Endothelial cell (in vitro differentiated cells): ENCODE measurements at places on chromosomes 6 and 20.

DNA sequence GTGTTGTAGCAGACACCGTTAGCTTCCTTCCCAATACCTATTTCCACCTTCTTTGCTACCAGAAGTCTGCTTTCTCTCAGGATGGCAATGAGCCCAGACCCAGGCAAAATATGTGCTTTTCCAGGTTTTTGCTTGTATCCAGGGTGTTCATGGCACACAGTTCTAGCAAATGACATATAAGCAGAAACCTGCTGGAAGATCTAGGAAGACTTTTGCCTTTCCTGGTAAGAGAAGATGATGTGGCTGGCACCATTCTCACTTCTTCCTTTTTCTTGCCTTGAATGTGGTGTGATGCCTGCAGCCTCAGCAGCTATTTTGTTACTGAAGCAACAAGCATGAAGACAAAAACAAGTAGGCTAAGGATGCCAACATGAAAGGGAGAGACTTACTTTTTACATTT lies 19.2 kb upstream of the TBC1D22B start:
- no peak for DNase-seq

GRCh38 chr20:22568872-22569344 lies 15.5 kb downstream of the FOXA2 start:
- DNase-seq: peak; percentile 19

- DNase-seq: peak; percentile 78
Observed at GRCh38 chr6:31399589-31400466, 3.6 kb upstream of the MICA start.

- no peak for DNase-seq
Observed at GRCh38 chr6:3739311-3739897, 12.1 kb downstream of the PXDC1 start.

DNA sequence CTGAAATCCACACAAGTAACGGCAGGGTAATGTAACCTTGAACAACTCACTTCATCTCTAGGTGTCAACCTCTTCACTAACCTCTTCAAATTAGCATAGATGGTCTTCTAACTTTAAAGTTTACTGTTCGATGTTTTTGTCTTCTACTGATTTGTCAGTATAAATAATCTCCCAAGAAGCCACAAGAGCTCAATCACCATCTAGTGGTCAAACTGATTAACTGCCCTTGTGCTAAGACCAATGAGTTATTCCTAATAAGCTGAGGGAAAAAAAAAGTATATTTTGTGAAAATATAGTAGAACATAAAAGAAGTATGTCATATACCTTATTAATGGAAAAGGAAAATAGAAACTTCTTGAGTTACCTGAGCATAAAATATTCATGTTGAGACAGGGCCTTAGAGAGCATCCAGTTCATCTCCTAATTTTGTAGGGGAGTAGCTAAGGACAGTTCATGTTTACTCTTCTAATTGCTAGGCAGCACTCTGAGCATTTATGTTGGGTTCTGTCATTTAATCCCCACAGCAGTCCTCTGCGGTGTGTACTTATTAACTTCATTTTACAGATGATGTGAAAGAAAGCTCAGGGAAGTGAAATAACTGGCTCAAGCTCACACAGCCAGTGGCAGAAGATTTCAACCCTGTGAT lies 317.1 kb downstream of the ESR1 start:
- no peak for DNase-seq

DNA sequence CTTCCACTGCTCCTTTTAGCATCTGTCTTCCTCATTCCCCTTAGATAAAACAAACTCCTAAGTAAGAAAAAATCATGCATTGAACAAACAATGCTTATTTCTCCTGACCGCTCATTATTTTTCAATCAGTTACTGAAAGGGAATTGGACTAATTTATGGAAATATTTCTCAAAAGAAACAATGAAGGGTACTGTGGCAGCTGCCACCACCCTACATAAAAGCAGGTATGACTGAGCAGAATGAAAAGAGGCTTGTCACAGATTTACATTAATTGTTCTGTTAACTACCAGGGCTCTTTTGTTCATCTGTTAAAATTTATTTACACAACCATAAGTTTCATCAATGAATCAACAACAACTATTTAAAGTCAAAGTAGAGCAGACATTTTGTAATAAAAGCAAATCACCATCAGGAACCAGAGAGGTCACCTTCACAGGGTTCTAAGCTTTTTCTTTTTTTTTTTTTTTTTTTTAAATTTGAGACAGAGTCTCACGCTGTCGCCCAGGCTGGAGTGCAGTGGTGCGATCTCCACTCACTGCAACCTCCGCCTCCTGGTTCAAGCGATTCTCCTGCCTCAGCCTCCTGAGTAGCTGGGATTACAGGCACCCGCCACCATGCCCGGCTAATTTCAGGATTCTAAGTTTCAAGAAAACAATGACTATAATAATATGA lies 204.0 kb downstream of the PTPRK start:
- DNase-seq: no peak

DNA sequence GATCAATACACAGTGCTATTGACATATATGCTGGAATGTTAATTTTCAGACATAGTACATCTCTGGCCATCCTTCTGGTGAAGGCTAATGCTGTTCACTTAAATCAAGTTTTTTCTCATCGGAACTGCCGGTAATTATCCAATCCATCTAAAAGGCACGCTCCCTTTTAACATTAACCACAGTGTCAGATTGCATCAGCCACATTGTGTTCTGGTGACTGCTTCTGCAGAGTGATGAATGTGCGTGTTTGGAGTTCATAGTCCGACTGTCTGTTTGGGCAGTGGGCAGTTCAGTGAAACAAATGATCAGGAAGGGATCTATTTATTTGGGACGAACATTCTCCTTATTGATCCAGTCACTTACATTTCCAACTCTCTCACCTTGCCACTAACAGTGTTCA lies 49.5 kb downstream of the SOBP start:
- DNase-seq: no peak

- no peak for DNase-seq
Observed at GRCh38 chr6:149887343-149887742, 10.6 kb downstream of the RAET1E start.

- peak; percentile 22 for DNase-seq
Observed at GRCh38 chr6:113857556-113858479, 673 bp downstream of the MARCKS start.

DNA sequence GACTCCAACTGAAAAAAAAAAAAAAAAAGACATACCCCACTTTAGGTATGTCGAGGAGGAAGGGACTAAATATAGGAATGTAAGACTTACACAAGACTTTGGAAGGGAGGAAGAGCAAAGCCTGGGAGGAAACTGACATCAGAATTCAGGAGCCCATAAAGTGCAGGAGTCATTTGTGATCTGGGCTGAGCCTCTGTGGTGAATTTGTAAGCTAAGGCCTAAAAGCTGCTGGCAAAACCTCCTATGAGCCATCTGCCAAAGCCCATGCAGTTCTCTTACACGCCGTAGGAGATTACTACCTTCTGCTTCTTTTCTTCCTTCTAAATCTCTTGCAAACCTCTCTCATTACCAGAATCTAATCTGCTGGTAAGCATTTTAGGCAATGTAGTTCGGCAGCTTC lies 52.0 kb upstream of the THEMIS start:
- DNase-seq: no peak

DNA sequence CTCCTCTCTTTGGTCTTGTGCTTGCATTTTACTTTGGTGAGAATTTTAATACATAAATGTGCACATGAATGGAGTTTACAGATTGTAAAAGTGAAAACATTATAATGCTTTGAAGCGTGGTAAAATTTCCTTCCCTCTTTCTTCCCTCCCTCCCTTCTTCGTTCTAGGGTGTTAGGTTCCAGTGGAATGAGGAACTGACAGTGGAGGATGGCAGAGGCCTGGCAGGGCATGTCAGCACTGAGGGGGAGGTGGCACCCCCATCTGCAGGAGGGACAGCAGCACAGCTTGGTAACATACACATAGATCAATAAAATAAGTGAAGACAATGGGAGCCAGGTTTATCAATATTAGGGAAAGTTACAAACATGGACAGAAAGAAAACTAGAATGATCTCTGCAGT lies 47.5 kb downstream of the RNASET2 start:
- no peak for DNase-seq

- DNase-seq: no peak
Observed at GRCh38 chr20:42492290-42492689, 697.4 kb downstream of the PTPRT start.

DNA sequence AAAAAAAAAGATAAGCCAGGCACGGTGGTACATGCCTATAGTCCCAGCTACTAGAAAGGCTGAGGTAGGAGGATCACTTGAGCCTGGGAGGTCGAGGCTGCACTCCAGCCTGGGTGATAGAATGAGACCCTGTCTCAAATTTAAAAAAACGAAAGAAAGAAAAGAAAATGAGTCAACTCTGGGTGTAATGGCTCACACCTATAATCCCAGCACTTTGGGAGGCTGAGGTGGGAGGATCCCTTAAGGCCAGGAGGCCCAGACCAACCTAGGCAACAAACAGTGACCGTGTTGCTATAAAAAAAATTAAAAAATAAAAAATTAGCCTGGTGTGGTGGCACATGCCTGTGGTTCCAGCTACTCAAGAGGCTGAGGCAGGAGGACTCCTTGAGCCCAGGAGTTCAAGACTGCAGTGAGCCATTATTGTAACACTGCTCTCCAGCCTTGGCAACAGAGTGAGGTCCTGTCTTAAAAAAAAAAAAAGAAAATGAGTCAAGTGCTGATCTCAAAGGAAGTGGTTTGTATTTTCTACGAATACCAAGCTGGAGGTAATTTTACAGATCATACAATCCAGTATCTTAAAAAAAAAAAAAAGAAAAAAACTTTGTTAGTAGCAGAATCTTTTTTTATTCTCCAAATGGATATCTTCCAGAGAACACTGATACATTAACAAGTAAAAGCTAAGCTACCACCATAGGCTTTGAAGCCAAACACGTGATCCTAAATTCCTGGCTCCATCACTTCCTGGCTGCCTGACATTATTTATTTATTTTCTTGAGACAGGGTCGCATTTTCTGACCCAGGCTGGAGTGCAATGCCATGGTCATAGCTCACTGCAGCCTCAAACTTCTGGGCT lies 5.7 kb downstream of the COMMD7 start:
- no peak for DNase-seq

GRCh38 chr20:50085481-50086365 lies 27.2 kb downstream of the UBE2V1 start:
- peak; percentile 50 for DNase-seq

DNA sequence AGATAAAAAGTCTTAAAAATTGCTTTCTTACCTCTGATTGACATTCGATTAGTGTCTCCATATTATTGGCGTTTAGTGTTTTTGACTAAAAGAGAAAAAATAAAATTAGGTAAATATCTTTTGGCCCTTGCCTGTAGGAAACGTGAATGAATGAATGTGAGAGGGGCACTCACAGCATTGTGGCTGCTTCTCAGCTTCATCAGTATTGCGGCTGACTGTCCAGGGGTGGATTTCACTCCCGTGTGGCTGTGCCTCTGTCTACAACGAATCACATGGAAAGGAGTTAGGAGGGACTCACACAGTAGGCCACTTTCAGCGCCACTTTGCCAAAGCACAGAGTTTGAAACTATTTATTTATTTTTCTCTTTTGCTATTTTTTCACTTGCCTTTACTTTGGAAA lies 844 bp downstream of the TAGAP start:
- DNase-seq: no peak

DNA sequence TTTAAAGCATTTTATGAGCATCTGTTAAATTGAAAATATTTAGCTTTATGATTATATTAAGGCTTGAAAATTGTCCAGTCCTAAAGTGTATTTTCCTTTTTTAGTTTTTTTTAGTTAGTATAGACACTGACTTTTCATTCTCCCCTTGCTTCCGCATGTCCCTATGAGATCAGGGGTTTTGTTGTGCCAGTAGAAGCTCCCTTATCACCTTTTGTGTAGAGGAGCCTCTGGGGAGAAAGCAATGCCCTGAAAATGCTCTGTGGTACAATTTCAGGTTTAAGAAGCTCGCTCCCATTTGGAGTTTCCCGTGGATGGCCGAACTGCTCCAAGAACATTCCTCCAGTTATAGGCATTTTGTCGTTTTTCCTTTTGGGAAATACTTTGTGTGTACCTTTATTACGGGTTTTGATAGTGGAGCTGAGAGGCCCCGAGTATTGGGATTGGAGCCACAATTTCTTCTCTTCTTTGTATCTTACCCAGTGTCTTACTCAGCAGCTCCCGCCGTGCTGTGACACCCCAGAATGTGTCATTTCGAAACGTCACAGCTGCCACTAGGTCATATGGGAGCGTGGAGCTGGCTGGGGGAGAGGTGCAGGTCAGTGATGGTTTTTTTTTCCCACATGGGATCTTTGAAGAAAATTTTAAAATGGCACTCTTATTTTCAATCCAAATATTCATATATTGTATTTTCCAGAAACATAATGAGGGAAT lies 49.9 kb downstream of the RPRD1B start:
- DNase-seq: no peak
